ENCODE measurements at places on chromosomes 1 and 21. TPM values are rescaled to one million over a fixed set of nuclear protein-coding genes. Genes with fewer than 3 reads are reported as not detected.

SELE gene
- 0.90 TPM for total RNA-seq

KRTAP21-2 gene
- not detected for total RNA-seq

NRDC gene
- 106 TPM for total RNA-seq

MFSD2A gene
- 16.2 TPM for total RNA-seq

TNFRSF25 gene
- total RNA-seq, result 69.9 TPM

IGSF5 gene
- total RNA-seq, result not detected

SPATA45 gene
- total RNA-seq, result not detected

KIF26B gene
- 1.7 TPM for total RNA-seq

TRPM2 gene
- 10.3 TPM for total RNA-seq

TTC39A gene
- total RNA-seq, result 2.4 TPM

KRTAP13-2 gene
- total RNA-seq, result not detected

CHD5 gene
- not detected for total RNA-seq

PRDX6 gene
- total RNA-seq, result 473 TPM

C1orf185 gene
- total RNA-seq, result not detected

RIPK4 gene
- total RNA-seq, result 1.2 TPM

LORICRIN gene
- not detected for total RNA-seq

LRP8 gene
- 2.2 TPM for total RNA-seq

HPCAL4 gene
- not detected for total RNA-seq

TMEM9 gene
- 73.9 TPM for total RNA-seq

ARTN gene
- not detected for total RNA-seq

CAPN9 gene
- not detected for total RNA-seq

CRYBG2 gene
- not detected for total RNA-seq

HHIPL2 gene
- not detected for total RNA-seq

TMEM52 gene
- 1.0 TPM for total RNA-seq

BRINP3 gene
- 0.21 TPM for total RNA-seq

All from tibial nerve (tissue), 4 donors.